NCI-H2081 treated with DMSO at 0.1 percent for 48 hours (cell line): ENCODE measurements at places on chromosomes 7 and 10.

DNA sequence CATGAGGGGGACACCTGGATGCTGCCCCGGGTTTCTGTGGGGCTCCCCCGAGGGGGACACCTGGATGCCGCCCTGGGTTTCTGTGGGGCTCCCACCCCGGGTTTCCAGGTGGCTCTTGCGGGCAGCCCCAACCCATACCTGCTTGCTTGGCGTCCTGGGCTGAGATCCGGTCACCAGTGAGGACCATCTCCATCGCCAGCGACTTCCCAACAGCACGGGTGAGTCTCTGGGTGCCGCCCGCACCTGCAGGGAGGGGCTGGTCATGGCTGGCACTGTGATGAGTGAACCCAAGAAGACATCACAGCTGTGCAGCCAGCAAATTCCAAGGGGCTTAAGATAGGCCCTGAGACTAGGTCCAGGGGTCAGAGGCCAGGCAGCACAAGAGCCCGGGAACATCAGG lies 6.4 kb downstream of the ECHS1 start:
- no peak for DNase-seq

GRCh38 chr7:101172854-101173751 lies 7.0 kb downstream of the NAT16 start:
- peak; percentile 36 for DNase-seq

DNA sequence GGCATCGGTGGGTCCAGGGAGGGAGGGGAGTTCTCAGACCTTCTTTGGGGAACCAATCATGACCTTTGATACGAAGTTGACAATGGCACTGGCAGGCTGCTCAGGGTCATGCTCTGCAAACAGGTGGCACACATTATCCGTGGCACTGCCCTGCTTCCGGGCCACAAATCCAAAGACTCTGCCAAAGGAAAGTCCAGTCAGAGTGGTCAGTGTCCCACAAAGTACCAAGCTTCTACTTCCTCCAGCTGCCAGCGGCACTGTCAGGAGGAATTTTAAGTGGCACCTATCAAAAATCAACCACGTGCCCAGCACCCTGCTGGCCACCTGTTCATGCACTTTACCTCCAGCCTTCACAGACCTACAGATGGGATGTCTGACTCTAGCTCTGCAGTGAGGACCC lies 303.9 kb downstream of the TNS3 start:
- DNase-seq = no peak

DNA sequence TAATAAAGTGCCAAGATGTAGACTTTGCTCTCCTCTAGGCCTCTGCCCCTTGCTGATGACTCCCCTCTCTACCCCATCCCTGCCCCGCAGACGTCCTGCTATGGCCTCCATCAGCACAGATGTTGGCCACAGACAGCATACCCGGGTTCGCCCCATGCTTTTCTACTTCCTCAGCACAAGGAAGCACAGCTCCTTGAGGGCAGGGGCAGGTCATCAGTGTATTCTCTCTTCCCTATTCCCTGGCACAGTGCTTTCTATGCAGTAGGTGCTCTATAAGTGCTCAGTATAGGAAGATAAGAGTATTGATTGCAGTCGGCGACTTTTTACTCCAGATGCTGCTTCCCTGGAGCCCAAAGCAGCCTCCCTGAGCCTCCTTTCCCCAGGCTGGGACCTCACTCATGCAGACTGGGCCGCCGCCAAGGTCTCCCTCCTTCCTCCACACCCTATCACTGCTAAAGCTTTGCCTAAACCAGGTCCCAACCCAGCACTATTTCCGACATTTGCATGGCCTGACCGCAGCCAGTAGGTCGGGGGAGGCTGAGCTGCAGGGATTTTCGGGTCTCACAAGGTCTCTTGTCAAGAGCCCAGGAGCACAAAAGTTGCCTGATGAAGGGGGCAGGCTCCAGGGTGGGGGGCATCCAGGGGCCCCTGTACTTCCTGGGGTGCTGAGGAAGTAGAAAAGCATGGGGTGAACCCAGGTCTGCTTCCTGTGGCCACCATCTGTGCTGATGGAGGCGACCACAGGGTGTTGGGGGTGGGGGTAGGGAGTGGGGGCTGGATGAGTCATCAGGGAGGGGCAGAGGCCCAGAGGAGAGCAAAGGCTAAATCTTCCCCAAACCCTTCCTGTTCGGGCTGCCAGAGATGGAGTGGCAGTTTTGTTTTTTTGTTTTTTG lies 8.0 kb downstream of the CALHM3 start:
- no peak for DNase-seq

- no peak for DNase-seq
Observed at GRCh38 chr7:36207451-36208291, 54.6 kb downstream of the EEPD1 start.

DNA sequence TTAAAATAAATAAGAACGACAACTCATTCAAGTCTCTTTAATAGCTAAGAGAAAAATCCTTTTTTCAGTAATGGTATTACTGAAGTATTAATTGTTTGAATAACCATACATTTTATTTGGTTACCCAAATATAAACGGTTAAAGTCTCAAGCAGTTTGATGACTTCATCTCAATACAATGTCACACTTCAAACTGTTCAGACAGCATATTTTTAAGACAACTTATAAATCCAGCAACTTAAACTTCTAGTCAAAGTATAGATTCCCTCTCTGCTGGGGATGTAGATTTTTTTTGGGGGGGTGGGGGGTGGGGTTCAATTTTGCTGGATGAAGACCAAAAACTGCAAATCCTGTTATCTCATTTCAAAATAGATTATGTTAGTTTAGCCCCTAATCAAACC lies 42.0 kb downstream of the GNA12 start:
- DNase-seq = no peak
